ENCODE measurements at places on chromosomes 7 and 10.

DNA sequence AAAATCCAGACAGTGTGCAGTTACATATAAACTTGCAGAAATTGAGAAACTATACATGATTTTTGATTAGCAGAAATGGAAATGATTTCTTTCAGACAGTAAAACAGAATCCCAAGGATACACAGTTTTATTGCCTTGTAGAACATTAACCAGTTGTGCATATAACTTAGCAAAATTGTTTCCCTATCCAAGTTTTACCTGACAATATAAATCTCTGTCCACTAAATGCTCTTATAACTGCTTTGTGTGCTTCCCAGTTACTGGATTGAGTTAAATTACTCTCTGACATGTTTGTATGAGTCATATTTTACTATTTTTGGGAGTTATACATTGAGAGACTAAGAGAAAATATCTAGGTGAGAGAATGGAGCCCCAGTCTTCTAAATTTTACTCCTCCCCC, 563.4 kb downstream of the SH2D4B start:
- DNase-seq: no peak

DNA sequence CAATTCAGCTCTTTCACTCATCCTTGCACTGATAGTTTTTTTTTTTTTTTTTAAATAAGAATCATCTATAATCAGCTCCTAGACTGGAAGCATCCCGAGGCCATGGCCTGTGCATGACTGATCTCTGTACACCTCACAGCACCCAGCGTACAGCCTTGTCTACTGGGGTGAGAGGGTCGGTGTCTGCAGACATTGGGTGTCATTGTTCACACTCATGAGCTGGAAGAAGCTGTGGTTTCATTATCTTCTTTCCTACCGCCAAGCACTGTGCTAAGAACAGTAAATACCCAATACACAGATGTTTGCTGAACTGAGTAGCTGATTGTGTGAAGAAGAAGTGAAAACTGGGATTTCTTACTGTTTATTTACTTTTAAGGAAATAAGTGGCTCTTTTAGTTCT, 123.6 kb downstream of the CLEC2L start:
- DNase-seq: no peak

GRCh38 chr10:58280477-58280876, 11.5 kb downstream of the CISD1 start:
- no peak for DNase-seq

- DNase-seq: no peak
Observed at GRCh38 chr7:78673272-78673671, 780.2 kb downstream of the MAGI2 start.

GRCh38 chr7:55086413-55087201, 67.8 kb downstream of the EGFR start:
- peak; percentile 5 for DNase-seq

DNA sequence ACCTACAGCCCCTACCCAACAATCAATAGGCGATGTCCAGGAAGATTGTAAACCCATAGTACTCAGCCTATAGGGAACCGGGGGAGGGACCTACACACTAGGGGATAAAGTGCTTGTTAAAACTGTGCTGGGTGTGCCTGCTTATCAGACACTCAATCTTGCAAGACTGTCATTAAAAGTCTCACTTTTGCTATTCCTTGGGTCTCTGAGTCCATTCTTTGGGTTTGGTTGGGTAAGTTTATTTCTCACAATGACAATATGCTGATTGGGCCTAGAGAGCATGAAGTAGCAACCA, 45.6 kb downstream of the PTPRE start:
- no peak for DNase-seq

DNA sequence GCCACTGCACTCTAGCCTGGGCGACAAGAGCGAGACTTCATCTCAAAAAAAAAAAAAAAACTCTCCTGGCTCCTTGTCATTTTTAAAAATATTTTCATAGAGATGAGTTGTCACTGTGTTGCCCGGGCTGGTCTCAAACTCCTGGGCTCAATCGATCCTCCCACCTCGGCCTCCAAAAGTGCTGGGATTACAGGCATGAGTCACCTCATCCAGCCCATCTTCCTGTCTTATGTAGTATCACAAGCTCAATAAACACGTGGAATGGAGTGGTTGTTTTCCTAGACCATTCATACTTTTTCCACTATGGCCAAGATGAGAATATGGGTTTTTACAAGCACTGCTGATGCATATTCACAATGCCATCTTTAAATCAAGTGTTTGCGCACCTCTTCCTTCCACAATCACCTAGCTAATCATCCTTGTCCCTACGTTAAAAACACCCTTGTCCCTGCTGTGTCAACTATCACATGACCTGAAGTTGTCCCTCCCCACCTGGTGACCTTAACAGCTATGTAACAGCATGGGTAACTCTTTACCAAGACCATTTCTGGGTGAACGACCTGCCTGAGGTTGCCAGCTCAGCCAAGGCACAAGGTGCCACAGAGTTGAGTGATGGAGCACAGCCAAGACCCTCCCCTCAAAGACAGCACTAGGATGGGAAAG, 21.3 kb downstream of the DLG5 start:
- DNase-seq: no peak

DNA sequence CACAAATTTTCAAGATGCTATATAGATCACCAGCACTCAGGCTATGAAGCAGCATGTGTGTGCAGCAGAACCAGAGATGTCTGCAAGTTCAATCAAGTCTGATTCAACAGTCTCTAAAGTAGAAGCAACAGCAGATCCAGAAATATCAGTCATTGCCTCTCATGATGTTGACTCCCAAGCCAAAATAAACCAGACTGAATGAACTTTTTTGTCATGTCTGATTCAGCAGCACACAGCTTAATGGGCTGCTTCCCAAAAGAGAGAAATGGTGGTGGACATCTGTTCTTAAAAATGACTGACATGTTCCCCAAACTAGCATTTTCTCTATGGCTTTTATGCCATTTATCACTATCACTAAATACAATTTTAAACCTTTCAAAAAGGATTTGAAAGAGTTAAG, 53.8 kb downstream of the TMEM26 start:
- DNase-seq: no peak
